Stimulated activated CD4-positive, alpha-beta T cell treated with anti-CD3 and anti-CD28 coated beads, Interleukin-4, amount 100 ng/mL, for 24 hours (primary cell): ENCODE measurements at places on chromosomes 2 and 18.

- no peak for DNase-seq
These were observed 121.0 kb downstream of the KLHL29 start for GRCh38 chr2:23505984-23506380.

DNA sequence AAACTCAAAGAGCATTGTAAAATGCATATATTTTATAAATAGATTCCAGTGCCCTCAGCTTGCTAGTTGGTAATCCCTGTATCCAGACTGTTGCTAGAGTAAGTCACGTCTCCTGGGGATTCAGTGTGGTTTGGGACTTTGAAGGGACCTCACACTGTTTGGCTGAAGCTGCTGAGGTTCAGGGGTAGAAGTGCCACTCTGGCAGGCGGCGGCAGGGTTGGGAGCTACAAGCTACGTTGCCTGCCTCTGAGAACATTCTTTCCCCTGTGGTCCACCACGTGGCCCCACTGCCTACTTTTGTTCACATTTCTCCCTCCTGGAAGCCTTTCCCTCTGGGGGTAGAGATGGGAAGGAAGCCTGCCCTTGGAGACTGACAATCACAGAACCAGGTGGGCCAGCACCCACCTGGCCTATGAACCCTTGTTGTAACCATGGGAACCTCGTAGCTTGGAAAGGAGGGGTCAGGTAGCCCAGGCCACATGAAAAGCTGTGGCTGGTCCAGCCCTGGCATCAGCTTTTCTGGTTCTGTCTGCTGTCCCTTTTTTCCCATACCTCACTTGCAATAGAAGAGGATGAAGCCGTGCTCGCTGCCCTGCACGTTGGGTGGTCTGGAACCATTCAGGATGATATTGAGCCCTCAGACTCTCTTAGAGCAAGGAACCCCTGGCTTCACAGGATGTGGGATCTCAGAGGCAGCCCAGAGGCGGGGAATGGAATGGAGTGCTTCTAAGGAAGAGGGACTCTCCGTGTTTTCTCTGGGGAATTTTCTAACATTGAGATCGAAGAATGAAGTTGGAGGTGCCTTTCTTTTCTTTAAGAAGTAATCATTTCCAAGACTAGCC lies 2.9 kb downstream of the RNF144A start:
- DNase-seq, result no peak

DNA sequence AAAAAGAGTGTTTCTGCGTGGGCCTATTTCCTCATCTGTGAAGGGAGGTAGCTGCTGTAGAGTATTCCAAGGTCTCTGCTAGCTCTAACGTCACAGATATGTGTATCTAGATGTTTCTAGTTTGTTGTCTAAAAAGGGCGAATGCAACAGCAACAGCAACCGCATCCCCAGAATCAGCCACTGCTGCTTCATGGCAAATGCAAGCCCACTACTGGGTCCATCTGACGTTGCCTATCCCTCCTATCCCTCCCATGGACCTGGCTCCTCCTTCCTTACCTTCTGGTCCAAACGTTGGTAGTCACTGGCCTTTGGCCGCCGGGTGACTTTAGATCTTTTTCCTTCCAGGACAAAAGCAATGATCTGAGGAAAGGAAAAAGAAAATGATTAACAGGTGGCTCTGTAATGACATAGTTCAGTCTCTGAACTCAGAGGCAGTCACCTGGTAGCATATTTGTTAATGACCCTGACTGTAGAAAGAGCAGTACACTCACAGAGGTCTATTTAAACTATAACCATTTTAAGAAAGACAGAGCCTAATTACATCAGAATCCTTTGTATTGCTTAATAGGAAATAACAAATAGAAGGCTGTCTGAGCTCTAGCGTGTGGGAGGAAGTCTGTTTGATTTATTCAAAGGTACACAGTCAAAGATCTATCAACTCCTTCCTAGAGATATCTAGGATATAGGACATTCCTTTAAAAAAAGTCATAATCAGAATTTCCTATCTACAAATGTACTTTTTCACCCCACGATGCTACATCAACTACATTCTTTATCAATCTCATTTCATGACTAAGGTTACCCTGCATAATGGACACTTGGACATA lies 2.9 kb downstream of the TGOLN2 start:
- DNase-seq, result no peak

GRCh38 chr18:74128159-74128558 lies 19.5 kb downstream of the FBXO15 start:
- no peak for DNase-seq

DNA sequence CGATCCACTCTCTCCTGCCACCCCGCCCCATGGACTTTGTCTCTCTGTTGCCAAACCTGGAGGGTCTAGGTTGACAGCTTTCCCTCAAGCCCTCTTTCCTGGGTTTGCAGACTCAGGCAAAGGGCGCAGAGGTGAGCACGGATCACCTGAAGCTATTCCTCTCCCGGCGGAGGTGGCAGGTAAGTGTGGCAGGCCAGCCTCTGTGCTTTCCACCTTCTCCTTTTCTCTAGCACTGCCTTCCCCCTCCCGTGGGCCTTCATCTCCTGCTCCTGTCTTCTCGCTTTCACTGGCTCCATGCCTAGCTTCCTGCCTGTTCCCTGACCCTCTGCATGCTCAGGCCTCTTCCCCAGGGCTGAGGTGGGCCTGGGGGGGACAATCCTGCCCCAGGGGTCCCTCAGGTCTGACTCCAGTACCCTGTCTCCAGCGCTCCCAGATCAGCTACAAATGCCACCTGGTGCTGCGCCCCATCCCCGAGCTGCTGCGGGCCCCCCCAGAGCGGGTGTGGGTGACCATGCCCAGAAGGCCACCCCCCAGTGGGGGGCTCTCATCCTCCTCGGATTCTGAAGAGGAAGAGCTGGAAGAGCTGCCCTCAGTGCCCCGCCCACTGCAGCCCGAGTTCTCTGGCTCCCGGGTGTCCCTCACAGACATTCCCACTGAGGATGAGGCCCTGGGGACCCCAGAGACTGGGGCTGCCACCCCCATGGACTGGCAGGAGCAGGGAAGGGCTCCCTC lies 15.9 kb upstream of the GMPPA start:
- no peak for DNase-seq
